Chondrocyte (in vitro differentiated cells): ENCODE measurements at places on chromosomes 2 and 18. TPM values are rescaled to one million over a fixed set of nuclear protein-coding genes. Genes with fewer than 3 reads are reported as not detected.

FAM124B gene
- not detected in 3 replicates for total RNA-seq

- peaks cover 7% of the 10 kb centered on the region for H3K27me3 ChIP-seq
- H3K27ac ChIP-seq, result no peak overlapping the region
- no peaks in the 10 kb centered on the region for H3K36me3 ChIP-seq
- H3K4me1 ChIP-seq, result no peaks in the 10 kb centered on the region
Measured at GRCh38 chr2:88236666-88237065, 66.5 kb downstream of the THNSL2 start.

DNA sequence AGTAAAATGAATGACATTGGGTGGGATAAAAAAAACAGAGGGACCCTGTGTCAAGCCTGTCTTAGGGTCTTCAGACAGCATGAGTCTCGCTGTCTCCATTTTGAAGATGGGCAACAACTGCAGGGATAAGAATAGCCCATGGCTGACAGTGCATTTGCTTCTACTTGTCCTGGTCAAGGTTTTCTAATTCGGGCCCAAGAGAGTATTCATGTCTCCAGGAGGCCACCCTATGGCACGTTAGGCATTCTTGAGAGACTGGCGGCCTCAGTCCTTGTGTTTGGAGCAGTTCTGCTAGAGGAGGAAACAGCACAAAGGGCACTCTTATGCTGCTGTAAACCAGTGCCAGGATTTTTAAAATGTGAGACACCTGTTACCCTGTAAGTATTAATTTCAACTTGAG, 9.5 kb upstream of the MYL1 start:
- H3K36me3 ChIP-seq, result no peaks in the 10 kb centered on the region
- no peak overlapping the region for H3K4me3 ChIP-seq
- no peak overlapping the region for H3K27ac ChIP-seq
- H3K27me3 ChIP-seq, result peaks cover 2% of the 10 kb centered on the region
- DNase-seq, result no peak

DNA sequence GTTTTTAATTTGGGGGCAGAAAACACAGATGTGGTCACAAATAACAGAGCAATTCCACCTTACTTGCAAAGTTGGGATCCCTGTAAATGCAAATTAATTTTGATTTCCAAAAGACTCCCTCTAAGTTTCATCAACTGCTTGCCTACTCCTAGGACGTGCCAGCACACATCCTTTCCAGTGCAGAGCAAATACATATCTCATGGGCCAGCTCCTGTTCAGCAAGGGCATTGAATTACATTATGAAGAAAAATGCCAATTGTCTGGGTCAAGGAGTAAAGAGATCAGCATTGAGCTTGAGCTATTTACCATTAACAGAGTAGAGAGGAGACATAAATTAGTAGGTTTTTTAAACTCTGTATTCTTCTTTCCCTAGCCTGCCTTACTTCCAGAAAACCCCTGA, 18.8 kb downstream of the PID1 start:
- H3K4me1 ChIP-seq, result no peaks in the 10 kb centered on the region
- no peak overlapping the region for H3K4me3 ChIP-seq
- no peaks in the 10 kb centered on the region for H3K36me3 ChIP-seq
- H3K27me3 ChIP-seq, result peaks cover 7% of the 10 kb centered on the region
- DNase-seq, result no peak

ITPRIPL1 gene
- total RNA-seq, result 0.63 to 3.2 TPM (median 2.8 TPM) in 3 replicates
